ENCODE measurements at places on chromosomes 4 and X.

DNA sequence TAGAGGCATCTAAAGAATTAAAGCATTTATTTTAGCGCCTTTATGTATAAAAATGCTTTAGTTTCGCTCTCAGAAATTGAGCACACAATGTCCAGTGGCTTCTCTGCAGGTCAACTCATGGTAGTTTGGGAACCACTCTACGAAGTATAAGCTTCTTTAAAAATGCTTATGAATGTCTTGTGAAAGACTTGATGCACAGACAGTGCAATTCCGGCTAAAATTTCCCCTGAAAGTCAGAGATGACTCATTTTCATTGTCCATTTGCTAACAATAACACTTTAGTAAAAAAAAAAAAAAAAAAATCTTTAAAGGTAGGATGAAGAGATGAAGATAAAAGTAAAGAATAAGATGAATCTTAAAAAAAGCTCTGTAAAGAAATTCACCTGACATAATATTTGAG is 117.2 kb downstream of the PDHA2 start:
- DNase-seq: no peak

DNA sequence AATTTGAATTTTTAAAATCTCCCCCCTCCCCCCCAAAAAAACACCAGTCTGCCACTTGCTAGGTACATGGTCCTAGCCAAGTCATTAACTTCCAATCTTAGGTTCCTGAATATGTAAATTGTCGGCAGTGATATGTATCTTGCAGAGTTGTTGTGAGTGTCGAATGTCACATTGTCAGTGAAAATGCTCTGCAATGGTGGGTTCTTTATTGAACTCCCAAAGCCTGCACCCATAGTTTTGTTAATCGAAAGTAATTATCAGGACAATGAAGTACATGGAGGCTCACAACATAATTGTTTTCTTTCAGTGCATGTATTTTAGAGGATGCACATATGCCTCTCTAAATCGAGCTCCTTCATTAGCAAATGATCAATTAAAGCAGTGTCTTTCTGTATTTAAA is 185.6 kb upstream of the S100G start:
- no peak for DNase-seq

DNA sequence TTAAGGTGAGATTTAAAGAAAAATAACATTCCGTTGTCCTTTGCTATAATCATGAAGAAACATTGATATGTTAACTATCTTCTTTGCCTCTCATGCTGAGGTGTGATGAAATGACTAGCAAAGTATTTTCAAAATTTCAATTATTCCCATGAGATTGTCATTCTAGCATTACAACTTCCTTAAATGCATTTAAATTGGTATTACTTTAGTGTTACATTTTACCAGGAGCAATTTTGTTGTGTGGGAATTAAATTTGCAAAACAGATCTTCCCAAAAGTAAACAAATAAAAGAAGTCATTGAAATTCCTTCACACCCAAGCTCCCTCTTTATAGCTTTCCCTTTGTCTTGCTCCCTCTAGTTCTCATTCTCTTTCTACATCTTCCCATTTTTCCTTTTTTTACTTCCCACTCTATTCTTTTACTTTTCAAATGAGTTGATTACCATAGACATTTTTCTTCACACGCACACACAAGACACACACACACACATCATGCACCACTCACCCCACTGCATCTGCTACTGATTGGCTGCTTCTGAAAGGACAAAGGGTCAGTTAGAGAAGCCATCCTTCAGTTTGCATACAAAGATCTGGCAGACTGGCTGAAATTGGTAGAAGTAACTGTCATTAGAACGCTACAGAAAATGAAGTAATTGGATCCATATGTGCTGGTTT is 10.0 kb upstream of the APELA start:
- no peak for DNase-seq

- DNase-seq: no peak
These were observed 16.3 kb downstream of the SPRY1 start for GRCh38 chr4:123412700-123413512.

DNA sequence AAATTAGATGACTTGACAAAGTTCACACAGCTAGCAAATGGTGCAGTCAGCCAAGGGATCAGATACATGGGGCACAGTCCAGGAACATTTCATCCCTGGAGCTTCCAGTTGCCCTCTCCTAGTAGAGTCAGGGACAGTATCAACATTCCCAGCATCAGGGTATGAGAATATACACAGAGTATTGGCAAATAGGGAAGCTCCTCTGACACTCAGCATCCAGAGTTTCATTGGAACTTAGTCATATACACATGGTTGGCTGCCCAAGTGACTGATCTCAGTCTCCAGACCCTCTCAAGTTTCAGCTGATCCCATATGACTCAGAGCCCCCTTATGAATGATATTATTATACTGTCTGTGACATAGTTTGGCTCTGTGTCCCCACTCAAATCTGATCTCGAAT is 13.7 kb upstream of the KCTD8 start:
- DNase-seq: no peak

DNA sequence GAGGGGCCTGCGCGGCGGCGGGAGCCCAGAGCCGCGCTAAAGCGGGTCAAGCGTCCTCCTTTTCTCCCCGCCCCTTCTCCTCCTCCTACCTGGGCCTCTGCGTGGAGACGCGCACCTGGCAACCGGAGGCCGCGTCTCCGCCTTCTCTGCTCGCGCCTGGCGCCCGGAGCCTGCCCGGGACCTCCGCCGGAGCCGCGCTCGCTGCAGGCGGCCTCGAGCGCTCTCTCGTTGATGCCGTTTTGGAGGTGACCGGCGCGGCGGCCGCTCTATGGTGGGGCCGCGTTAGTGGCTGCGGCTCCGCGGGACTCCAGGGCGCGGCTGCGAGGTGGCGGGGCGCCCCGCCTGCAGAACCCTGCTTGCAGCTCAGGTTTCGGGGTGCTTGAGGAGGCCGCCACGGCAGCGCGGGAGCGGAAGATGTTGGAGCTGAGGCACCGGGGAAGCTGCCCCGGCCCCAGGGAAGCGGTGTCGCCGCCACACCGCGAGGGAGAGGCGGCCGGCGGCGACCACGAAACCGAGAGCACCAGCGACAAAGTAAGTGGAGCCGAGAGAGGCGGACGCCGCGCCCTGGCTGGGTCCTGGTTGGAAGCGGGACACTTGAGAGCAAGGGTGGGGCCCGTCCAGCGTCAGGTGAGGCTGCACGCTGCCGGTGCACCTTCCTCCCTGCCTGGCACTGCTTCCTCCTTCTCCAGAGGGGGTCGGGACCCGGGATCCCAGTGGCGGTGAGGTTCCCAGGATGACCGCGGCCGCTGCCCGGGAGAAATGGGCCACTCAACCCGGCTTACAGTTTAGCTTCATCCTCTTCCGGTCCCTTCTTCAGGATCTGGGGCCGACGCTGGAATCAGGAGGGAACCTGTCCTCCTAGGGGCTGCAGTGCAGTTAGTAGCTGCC is at the start of gene CDS1:
CDS1 (plus strand) TSS at position 140 of the 888 bp plus-strand sequence; CDS start at position 415, 275 bp downstream.
- DNase-seq: no peak

- DNase-seq: no peak
These were observed 43.0 kb upstream of the PDLIM5 start for GRCh38 chr4:94408549-94409374.

DNA sequence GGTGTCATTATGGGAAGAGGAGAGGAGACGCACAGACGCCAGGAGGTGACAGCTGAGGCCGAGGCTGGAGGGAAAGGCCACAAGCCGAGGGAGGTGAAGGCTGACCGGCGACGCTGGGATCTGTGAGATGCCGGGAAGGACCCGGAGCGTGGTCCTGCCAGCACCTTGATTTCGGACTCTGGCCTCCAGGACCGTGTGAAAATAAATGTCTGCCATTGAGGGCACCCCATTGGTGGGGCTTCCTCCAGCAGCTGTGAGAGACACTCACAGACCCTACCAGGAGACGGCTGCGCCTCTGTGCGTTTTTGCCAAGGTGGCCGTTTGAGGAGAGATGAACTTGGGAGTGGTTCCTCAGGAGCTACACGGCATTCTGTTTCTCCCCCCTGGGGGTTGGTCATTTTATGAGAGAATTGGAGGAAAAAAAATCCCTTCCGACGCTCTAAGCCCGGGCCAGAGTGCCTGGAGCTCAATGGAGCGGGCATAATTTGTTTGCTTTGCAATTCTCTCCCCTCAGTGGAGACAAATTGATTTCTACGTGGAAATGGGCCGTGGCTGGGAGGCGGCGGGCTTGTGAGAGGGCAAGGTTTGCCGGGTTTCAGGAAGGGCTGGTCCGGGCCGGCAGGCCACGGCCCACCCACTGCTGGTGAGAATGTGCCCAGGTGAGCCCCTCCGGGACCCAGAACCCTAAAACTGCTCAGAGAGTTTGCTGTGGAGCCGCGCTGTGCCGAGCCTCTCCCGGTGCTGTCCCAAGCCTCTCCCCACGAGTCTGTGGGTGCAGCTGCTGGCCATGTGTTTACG is 53.9 kb downstream of the CPZ start:
- no peak for DNase-seq

DNA sequence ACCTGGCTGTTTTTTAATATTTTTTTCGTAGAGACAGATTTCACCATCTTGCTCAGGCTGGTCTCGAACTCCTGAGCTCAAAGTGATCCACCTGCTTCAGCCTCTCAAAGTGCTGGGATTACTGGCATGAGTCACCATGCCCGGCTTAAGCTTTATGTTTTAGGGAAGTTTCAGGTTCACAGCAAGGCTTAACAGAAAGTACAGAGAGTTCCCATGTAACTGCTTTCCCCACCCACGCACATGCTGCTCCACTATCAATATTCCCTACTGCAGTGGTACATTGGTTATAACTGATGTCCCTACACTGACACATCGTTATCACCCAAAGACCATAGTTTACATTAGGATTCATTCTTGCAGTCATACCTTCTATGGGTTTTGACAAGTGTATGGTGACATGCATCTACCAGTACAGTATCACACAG is 62.7 kb downstream of the PRPS1 start:
- DNase-seq: no peak

GRCh38 chr4:82519776-82520175 is 42.0 kb downstream of the TMEM150C start:
- no peak for DNase-seq

- no peak for DNase-seq
These were observed 502.3 kb upstream of the DIAPH2 start for GRCh38 chrX:96182366-96182765.

- peak; percentile 77 for DNase-seq
These were observed 31.1 kb downstream of the TACC3 start for GRCh38 chr4:1752284-1753041.

- DNase-seq: no peak
These were observed 119.0 kb upstream of the BMP3 start for GRCh38 chr4:80911458-80911857.

GRCh38 chr4:40800064-40800463 is 50.3 kb downstream of the NSUN7 start:
- no peak for DNase-seq

DNA sequence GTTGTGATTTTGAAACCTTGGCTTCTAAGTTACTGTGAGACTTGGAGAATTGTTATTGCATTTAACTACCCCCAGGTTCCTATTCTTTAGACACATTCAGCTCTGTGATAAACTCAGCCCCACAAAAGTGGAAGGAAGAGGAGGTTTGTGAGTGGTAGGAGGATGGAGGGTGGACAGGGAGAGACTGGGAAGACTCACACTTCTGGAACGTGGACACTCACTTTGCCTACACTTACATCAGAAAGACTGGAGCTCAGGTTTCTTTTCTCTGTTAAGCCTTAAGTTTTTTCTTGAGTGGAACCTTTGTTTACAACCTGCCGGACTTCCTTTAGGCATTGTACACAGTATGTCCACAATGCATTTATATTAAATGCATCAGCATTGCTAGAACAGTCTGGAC is 99.0 kb downstream of the AREG start:
- DNase-seq: no peak

DNA sequence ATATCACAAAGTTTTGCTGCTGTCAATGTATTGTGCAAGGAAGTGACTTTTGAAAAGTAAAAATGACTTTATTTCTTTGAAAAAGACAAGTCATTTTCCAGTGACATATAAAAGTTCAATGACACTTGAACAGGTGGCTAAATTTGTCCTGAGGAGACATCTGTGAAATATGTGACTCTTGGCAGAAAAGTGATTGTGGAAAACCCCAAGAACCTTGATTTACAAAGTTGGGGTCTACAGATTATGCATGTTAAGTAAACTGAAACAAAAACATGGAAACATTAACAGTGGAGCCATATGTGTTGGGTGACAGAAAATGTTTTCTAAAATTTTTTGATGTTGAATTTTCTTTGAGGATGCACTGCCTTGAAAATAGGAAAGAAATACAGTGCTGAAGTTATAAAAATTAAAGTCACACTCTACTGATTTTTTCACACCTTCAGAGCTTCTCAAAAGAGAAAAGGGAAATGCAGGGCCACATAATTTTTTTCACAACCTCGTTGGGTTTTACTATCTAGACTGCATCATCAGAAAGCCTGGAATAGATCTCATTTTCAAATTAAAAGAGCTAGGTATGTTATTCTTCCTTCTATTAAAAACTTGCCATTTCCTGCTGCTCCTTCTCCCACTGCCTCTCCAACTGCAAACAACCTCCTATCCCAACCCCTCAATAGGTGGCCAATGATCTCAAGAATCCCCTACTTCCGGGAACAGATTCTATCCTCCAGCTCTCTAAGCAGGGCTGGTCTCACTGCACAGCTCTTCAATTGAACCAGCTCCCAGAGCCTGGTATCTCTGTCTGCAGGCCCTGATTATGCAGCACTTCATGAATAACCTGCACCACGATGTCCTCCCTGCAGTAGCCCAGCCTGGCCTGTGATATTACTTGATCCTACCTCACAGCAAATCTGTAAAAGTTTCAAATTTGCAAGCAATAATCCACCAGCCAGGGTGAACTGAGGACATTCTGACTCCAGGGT is 570.8 kb upstream of the CPEB2 start:
- no peak for DNase-seq

DNA sequence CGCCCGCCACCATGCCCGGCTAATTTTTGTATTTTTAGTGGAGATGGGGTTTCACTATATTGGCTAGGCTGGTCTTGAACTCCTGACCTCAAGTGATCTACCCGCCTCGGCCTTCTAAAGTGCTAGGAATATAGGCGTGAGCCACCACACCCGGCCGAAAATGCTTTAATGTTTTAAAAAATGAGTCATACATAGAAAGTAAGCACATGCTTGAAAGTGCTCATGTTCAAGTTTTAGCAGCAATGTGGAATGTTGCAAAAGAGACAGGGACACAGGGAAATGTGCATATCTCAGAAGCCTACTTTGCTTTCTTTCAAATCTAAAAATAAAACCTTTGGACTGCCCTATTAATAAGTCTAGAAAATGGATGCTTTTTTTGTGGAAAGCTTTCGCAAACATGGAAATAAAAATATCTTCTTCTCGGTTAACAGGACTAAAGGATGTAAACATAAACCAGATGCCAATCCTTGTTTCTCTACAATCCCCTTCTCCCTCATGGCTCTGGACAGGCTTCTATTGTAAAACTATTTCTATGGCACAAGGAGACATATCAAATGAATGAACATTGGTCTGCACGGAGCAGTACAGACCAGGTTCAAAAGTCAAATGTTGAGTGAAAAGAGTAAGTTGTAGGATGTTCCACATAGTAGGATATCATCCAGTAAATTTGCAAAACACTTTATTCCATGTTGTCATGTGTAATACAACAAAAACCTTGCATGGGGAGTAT is 15.0 kb downstream of the MECP2 start:
- DNase-seq: peak; percentile 53

DNA sequence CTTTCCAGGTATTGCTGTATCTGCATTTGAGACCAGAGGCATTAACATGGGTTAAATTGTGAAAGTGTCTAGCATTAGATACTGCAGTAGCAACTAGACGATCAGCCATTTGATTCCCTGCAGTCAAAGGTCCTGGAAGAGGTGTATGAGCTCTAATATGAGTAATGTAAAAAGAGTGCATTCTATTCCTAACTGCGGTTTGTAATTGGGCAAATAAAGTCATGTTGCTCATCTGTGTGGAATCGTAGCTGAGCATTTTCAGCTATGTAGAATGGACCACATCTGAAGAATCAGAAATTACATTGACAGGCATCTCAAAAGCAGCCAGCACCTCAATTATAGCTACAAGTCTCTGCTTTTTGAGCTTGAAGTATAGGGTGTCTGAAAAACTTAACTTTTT is 157.6 kb downstream of the ZNF518B start:
- DNase-seq: peak; percentile 9
